ENCODE measurements at places on chromosomes 5 and 9. TPM values are rescaled to one million over a fixed set of nuclear protein-coding genes. Genes with fewer than 3 reads are reported as not detected.

DNA sequence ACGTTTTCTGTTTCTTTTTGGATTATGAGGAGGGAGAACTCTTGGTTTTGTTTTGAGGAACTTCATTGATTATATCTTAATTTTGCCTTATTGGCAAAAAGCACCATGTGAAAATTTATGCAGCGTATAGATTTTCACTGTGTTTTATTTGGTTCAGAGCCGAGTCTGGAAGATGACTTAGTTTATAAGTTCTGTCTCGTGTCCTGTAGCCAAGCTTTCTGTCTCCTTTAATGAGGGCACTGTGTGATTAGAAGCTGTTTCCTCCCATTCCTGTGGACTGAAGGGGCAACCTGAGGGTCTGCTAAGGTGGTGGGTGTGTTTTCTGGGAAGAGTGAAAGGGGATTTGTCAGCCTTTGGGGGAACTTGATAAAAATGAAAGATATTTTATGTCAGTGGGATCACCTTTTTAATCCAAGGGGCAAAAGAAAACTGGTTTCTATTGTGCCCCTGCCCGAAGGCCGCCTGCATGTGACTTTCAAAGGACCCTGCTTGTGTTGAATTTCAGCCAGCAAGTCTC lies 262.1 kb downstream of the FANCC start:
- H3K27me3 ChIP-seq = no peaks in the 10 kb centered on the region
- no peaks in the 10 kb centered on the region for H3K4me1 ChIP-seq
- DNase-seq = no peak
- no peak overlapping the region for H3K4me3 ChIP-seq

GRCh38 chr5:154179846-154180710 lies 10.5 kb upstream of the GALNT10 start:
- peak; percentile 71 for DNase-seq
- no peak overlapping the region for H3K4me3 ChIP-seq
- H3K4me1 ChIP-seq = no peaks in the 10 kb centered on the region
- H3K27ac ChIP-seq = no peak overlapping the region
- H3K27me3 ChIP-seq = no peaks in the 10 kb centered on the region

DNA sequence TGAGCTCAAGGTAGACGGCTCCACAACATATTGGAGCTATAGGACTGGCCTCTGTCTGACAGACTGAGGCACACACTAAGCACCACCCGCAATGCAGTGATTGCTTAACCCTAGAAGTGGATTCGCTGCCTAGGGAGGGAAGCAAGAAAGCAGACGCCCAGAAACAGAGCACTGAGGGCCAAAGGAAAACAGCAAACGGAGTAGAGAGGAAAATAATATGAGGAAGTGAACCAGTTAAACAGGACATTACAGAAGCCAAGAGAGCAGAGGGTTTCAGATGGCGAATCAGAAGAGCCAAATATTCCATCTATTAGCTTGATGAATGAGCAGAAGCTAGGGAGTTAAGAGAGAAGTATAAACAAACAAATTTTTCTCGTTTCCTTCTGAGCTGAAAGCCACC lies 139.2 kb upstream of the LHFPL2 start:
- H3K27me3 ChIP-seq = no peaks in the 10 kb centered on the region
- H3K4me1 ChIP-seq = peaks cover 14% of the 10 kb centered on the region
- no peak for DNase-seq
- no peak overlapping the region for H3K4me3 ChIP-seq
- H3K27ac ChIP-seq = no peak overlapping the region

DNA sequence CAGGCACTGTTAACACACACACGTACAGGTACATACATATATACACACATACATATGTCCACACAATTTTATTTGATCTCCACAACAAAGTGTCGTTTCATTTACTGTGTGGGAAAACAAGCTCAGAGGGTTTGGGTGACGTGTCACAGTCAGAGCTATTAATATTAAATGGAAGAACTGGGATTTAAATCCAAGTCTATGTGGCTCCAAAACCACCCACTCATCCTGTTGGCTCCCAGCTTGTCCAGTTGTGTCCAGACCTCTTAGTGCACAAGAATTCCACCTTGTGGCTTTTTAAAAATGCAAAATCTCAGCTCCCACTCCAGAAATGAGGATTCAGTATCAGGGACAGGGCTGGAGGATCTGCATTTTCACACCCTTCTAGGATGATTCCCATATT lies 52.3 kb upstream of the PTPDC1 start:
- no peaks in the 10 kb centered on the region for H3K36me3 ChIP-seq
- peak overlapping the region; percentile 2 for H3K27ac ChIP-seq
- no peak for DNase-seq
- H3K4me3 ChIP-seq = no peak overlapping the region

DNA sequence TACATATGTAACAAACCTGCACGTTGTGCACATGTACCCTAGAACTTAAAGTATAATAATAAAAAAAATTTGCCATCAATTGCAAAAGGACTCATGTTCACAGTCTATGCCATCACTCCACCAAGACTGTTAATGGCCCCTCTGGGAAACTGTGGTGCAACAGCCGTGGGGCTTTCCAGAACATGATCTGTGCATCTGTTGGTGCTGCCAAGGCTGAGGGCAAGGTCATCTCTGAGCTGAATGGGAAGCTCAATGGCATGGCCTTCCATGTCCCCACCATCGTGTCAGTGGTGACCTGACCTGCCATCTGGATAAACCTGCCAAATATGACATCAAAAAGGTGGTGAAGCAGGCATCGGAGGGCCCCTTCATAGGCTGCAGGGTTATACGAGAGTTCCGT lies 33.4 kb upstream of the AGXT2 start:
- no peaks in the 10 kb centered on the region for H3K27me3 ChIP-seq
- DNase-seq = no peak
- no peak overlapping the region for H3K4me3 ChIP-seq
- H3K4me1 ChIP-seq = no peaks in the 10 kb centered on the region

DNA sequence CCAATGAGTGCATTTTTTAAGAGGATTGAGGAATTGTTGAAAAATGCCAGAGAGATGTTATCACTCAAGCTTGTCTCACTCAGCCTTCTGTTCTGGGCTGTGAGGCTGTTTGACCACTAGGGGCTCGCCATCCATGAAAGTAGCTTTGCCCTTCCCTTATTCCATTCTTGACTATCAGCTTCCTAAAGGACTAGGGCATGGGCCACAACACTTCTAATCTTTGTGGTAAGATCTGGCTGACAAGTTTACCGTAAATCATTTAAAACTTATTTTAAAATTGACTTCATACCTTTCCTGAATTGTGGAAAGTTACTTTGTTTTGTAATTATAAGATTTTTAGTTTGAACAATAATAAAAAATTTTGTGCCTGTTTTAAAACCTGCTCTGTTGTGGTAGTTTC lies 49.5 kb downstream of the TJP2 start:
- no peaks in the 10 kb centered on the region for H3K36me3 ChIP-seq
- H3K4me3 ChIP-seq = no peak overlapping the region

DNA sequence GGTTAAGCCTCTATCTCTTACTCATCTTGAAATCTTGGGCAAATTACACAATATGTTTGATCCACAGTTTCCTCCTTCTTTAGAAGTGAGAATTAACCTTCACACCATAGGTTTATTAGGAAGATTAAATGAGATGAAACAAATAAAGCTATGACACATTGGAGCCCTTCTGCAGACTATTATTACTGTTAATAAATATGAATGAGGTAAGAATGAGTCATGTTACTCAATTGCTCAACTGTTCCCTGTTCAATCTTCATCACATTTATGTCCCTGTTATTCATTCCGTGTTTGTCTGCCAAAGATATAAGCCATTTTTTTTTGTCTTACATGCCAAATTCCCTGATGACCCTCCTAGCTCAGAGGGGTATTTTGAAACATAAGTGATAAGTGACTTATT lies 52.1 kb upstream of the PAPPA start:
- H3K4me1 ChIP-seq = no peaks in the 10 kb centered on the region
- no peak overlapping the region for H3K4me3 ChIP-seq
- H3K27me3 ChIP-seq = no peaks in the 10 kb centered on the region
- no peak overlapping the region for H3K27ac ChIP-seq
- no peaks in the 10 kb centered on the region for H3K36me3 ChIP-seq

DNA sequence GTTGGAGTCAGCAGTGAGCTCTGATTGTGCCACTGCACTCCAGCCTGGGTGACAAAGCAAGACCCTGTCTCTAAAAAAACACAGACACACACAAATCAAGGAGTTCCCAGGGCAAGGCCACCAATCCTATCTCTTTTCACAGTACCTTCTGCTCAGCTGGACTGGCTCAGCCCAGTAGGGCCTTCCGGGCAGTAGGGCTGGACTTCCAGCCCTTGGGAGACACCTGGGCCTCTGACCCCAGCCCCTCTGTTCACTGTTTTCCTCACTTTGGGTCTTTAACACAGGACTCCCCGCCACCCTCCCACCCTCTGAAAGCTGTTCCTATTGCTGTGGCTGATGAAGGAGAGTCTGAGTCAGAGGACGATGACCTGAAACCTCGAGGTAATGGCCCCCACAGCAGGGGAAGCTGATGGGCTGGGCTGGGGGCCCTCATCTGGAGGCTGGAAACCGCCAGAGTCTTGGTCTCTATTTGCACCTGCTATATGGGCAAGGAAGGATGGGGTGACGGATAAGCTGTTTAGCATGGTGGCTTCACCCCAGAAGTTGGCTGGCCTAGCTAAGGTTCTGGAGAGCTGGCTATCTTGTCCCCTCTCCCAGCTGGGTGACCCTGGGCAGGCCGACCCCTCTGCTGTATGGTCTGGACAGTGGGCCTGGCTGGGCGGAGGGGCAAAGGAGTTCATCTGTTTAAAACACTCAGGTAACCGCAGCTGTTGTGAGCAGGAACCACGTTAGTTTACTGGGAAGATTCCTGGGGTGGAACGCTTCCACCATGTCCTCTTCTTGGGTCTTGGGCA lies 25.6 kb downstream of the USP20 start:
- H3K4me1 ChIP-seq = no peaks in the 10 kb centered on the region
- DNase-seq = no peak
- peaks cover 54% of the 10 kb centered on the region for H3K36me3 ChIP-seq

- H3K27ac ChIP-seq = no peak overlapping the region
- no peaks in the 10 kb centered on the region for H3K27me3 ChIP-seq
- H3K36me3 ChIP-seq = no peaks in the 10 kb centered on the region
Observed at GRCh38 chr5:13234-13633, 78.7 kb upstream of the PLEKHG4B start.

DNA sequence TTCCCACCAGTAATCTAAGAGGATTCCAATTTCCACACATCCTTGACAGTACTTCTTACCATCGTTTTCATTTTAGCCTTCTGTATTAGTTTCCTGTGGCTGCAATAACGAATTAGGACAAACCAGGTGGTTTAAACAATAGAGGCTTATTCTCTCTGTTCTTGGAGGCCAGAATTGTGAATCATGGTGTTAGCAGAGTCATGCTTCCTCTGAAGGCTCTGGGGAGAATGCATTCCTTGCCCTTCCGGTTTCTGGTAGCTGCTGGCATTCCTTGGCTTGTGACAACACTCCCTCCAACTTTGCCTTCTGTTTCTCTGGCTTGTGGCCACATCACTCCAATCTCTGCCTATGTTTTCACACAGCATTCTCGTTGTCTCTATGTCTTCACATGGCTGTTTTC lies 23.5 kb downstream of the RIGI start:
- H3K27me3 ChIP-seq = no peaks in the 10 kb centered on the region
- H3K4me1 ChIP-seq = no peaks in the 10 kb centered on the region
- DNase-seq = no peak
- peaks cover 8% of the 10 kb centered on the region for H3K36me3 ChIP-seq
- no peak overlapping the region for H3K4me3 ChIP-seq

DNA sequence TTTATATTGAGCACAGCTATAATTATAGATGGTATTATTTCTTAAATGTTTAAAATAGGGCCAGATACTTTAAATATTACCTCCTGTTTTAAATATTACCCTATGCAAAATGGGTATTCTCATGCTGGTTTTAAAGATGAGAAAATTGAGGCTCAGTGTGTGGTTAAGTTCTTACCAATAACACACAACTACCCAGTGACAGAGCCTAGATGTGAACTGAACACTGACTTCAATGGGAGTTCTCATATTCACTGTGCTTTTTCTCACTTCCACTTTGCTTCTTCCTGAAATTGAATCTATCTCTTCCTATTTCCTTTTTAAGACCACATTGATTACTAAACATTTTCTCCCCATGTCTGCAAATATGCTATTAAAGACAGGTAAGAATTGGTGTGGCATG lies 135.8 kb upstream of the TUSC1 start:
- H3K36me3 ChIP-seq = no peaks in the 10 kb centered on the region
- no peak overlapping the region for H3K27ac ChIP-seq
- H3K4me1 ChIP-seq = no peaks in the 10 kb centered on the region
- H3K27me3 ChIP-seq = no peaks in the 10 kb centered on the region
- no peak for DNase-seq
- H3K4me3 ChIP-seq = no peak overlapping the region

GRCh38 chr5:143796753-143797152 lies 15.2 kb upstream of the HMHB1 start:
- DNase-seq = no peak
- H3K4me1 ChIP-seq = no peaks in the 10 kb centered on the region
- no peak overlapping the region for H3K27ac ChIP-seq
- H3K4me3 ChIP-seq = no peak overlapping the region
- no peaks in the 10 kb centered on the region for H3K27me3 ChIP-seq
- no peaks in the 10 kb centered on the region for H3K36me3 ChIP-seq

GRCh38 chr5:109163336-109163735 lies 246.4 kb downstream of the PJA2 start:
- no peak overlapping the region for H3K4me3 ChIP-seq
- DNase-seq = no peak
- H3K27me3 ChIP-seq = no peaks in the 10 kb centered on the region
- H3K27ac ChIP-seq = no peak overlapping the region
- H3K4me1 ChIP-seq = no peaks in the 10 kb centered on the region

- H3K36me3 ChIP-seq = no peaks in the 10 kb centered on the region
- H3K4me1 ChIP-seq = peaks cover 63% of the 10 kb centered on the region
- H3K27ac ChIP-seq = peak overlapping the region; percentile 63
- peaks cover 72% of the 10 kb centered on the region for H3K27me3 ChIP-seq
Observed at GRCh38 chr9:137302449-137303150, 529 bp upstream of the NRARP start.

- no peak for DNase-seq
- no peak overlapping the region for H3K27ac ChIP-seq
- no peak overlapping the region for H3K4me3 ChIP-seq
- no peaks in the 10 kb centered on the region for H3K4me1 ChIP-seq
- H3K36me3 ChIP-seq = no peaks in the 10 kb centered on the region
Observed at GRCh38 chr5:130270786-130271185, 366.5 kb downstream of the CHSY3 start.

- H3K27me3 ChIP-seq = no peaks in the 10 kb centered on the region
- no peak overlapping the region for H3K4me3 ChIP-seq
- H3K4me1 ChIP-seq = no peaks in the 10 kb centered on the region
- no peaks in the 10 kb centered on the region for H3K36me3 ChIP-seq
Observed at GRCh38 chr5:39209924-39210323, 9.4 kb downstream of the FYB1 start.

GRCh38 chr5:137737349-137738131 lies 1.7 kb upstream of the KLHL3 start:
- no peaks in the 10 kb centered on the region for H3K27me3 ChIP-seq
- DNase-seq = no peak
- peaks cover 15% of the 10 kb centered on the region for H3K4me1 ChIP-seq
- H3K4me3 ChIP-seq = no peak overlapping the region
- no peak overlapping the region for H3K27ac ChIP-seq

GRCh38 chr5:113338628-113339027 lies 96.2 kb downstream of the TSSK1B start:
- no peak overlapping the region for H3K27ac ChIP-seq
- no peaks in the 10 kb centered on the region for H3K4me1 ChIP-seq
- no peak overlapping the region for H3K4me3 ChIP-seq
- H3K36me3 ChIP-seq = no peaks in the 10 kb centered on the region

Gene SNCB
- polyA plus RNA-seq = not detected

Gene HMGCR
- polyA plus RNA-seq = 10.8 TPM

Gene ANKRD31
- 0.03 TPM for polyA plus RNA-seq

Gene WDR31
- polyA plus RNA-seq = 2.0 TPM

Gene C9orf57
- 0.60 TPM for polyA plus RNA-seq

Gene PCDHGB2
- polyA plus RNA-seq = not detected
